ENCODE measurements at places on chromosomes 1 and 21.

DNA sequence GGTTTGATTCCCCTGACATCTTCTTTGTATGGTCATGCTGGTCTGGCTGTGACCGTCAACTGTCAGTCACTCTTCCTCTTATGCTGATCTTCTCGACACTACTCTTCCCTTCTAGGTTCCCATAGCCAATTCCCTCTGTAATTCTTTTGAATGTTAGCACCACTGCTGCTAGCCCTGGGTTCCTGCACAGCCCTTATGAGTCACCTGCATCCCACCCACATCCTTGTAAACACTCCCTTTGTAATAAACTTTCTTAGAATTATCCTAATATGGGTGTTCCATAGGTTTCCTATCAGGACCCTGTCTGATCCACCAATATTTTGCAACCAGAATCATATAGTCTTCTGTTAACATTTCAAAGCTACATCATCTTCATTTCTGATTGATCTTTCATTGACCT is 37.1 kb downstream of the JUN start:
- no peak for DNase-seq

DNA sequence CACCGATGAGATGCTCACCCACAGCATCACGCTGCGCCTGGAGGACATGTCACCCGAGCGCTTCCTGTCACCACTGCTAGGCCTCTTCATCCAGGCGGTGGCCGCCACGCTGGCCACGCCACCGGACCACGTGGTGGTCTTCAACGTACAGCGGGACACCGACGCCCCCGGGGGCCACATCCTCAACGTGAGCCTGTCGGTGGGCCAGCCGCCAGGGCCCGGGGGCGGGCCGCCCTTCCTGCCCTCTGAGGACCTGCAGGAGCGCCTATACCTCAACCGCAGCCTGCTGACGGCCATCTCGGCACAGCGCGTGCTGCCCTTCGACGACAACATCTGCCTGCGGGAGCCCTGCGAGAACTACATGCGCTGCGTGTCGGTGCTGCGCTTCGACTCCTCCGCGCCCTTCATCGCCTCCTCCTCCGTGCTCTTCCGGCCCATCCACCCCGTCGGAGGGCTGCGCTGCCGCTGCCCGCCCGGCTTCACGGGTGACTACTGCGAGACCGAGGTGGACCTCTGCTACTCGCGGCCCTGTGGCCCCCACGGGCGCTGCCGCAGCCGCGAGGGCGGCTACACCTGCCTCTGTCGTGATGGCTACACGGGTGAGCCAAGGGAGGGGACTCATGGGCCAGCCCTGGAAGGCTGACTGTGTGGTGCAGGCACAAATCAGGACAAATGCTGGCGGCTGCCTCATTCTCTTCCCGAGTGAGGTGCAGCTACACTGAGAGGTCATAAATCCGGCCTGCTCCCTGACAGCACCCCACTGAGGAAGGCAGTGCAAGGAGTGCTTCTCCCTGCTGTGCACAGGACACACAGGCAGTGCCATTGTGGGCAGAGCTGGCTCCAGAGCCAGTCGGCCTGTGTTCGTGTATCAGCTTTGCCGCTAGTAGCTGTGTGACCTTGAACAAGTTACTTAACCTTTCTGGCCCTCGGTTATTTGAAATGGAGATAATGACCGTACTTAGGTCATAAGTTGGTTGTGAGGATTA is 9.4 kb downstream of the CELSR2 start:
- no peak for DNase-seq

GRCh38 chr1:119617751-119618691 is 30.0 kb downstream of the ZNF697 start:
- peak; percentile 39 for DNase-seq

DNA sequence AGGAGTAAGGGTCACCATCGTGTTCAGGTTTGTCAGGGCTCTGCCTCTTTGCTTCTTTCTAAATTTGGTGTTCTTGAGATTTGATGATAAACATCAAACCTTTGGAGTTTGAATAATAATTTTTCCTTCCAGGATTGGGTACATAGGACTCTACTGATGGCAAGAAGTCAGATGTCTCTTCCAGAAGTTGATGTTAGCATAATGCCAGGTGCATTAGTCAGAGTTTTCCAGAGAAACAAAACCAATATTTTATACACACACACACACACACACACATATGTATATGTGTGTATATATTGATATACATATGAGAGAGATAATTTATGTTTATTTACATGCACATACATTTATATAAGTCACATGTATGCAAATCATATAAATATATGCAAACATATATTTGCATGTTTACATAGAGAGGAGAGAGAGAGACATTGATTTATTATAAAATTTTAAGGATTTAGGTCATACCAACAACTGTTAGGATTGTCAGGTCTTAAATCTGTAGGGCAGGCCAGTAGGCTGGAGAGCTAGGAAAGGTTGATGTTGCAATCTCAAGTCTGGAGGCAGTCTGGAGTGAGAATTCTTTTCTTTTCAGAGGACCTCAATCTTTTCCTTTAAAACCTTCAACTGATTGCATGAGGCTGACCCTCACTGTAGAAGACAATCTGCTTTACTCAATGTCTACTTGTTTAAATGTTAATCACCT is 199.2 kb downstream of the HLX start:
- peak; percentile 38 for DNase-seq

GRCh38 chr1:172376431-172376830 is 44.1 kb upstream of the C1orf105 start:
- no peak for DNase-seq

DNA sequence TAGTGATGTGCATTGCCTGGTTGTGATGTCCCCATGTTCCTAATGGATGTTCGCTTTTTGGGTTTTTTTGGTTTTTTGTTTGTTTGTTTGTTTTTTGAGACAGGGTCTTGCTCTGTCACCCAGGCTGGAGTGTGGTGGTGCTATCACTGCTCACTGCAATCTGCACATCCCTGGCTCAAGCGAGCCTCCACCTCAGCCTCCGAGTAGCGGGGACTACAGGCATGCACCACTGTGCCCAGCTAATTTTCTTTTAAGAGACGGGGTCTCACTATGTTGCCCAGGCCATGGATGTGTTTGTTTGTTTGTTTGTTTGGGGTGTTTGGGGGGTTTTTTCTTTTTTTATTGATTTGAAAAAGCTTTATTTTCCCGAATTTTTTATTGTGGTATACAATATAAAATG is 2.1 kb downstream of the COL6A2 start:
- no peak for DNase-seq

GRCh38 chr21:34946916-34947534 is 102.1 kb downstream of the RUNX1 start:
- DNase-seq: no peak

GRCh38 chr1:94532077-94532476 is 9.5 kb downstream of the F3 start:
- no peak for DNase-seq

DNA sequence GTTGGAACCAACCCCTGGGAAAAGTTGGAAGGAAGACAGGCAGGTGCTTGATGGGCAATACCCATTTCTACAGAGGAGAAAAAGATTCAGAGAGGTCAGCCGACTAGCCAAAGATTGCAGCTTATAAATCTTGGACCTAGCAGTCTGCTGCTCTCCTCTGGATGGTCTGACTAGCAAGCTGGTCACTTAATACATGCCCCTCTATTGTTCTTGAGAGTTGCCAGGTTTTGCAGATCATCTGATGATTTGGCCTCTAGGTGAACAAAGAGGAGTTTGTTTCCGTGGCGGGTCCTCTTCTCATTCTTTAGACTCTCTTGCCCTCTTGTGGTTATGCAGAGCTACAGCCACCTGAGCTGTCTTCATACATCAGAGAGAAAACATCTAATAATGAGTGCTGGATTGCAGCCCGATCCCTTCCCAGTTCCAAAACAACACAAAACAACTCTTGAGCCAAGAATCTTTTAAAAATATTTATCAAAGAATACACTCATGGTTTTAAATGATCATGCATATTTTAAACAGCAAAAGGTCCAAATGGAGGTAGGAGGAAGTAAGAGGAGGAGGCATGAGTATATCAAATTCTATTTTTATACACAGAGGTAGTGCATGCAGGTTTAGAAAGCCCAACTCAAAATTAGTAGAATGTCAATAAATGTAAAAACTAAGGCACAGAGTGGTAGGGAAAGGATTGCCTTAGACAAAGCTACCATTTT is 115.7 kb downstream of the SLC30A10 start:
- DNase-seq: peak; percentile 72

DNA sequence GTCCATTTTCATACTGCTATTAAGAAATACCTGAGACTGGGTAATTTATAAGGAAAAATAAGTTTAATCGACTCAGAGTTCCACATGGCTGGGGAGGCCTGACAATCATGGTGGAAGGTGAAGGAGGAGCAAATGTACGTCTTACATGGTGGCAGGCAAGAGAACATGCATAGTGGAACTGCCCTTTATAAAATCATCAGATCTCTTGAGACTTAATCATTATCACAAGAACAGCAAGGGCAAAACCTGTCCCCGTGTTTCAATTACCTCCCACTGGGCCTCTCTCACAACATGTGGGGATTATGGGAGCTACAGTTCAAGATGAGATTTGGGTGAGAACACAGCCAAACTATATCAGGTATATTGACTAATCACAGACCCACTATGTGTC is 370.2 kb upstream of the USP24 start:
- no peak for DNase-seq

DNA sequence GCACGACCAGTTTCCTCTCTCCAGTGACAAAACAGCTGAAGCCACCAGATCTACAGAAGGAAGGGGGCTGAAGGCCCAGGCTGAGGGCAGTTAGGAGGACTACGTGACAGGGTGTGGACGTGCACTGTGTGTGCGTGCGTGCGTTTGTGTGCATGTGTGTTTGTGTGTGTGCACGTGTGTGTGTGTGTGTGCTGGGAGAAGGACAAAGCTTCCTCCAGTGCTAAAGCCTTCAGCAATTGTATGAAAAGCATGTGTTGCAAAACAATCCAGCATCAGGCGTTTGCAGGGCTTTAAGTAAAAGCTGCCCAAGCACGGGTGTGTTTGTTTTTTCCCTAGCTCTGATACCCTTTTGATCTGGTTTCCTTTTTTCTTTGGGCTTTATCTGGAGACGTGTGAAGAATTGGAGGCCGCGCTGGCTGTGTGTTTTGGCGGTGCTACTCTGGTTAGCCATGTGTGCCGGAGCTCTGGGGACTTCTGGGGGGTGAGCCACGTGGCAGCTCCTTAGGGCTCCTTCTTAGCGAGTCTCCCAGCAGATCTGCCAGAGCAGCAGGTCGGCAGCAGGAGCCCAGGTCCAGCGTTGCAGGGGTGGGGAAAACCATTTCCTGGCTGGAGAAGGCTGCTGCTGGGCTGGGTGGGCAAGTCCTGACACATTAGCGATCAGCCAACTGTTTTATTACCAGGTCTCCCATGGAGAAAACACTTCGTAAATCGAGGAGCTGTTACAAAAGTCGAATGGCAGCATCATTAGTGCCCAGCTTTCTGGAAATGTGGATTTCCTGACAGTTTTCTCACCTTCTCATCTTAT is 73.4 kb downstream of the UCK2 start:
- DNase-seq: peak; percentile 20

DNA sequence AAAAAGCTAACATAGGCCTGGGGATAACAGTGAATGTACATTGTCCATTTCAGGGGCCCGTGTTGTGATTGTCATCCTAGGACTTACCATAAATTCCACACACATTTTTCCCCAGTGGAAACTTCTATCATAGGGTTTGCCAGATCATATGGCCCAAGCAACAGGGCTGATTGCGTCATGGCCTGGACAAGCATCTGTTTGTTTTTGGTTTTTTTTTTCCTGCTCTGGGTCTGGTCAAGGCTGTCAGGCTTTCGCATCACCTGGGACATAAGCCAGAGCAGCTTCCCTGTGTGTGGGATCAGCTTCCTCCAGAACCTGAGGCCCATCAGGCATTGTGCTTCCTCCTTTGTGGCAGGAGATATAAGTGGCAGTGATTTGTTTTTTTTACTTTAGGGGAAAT is 598.5 kb upstream of the USP24 start:
- DNase-seq: peak; percentile 84

DNA sequence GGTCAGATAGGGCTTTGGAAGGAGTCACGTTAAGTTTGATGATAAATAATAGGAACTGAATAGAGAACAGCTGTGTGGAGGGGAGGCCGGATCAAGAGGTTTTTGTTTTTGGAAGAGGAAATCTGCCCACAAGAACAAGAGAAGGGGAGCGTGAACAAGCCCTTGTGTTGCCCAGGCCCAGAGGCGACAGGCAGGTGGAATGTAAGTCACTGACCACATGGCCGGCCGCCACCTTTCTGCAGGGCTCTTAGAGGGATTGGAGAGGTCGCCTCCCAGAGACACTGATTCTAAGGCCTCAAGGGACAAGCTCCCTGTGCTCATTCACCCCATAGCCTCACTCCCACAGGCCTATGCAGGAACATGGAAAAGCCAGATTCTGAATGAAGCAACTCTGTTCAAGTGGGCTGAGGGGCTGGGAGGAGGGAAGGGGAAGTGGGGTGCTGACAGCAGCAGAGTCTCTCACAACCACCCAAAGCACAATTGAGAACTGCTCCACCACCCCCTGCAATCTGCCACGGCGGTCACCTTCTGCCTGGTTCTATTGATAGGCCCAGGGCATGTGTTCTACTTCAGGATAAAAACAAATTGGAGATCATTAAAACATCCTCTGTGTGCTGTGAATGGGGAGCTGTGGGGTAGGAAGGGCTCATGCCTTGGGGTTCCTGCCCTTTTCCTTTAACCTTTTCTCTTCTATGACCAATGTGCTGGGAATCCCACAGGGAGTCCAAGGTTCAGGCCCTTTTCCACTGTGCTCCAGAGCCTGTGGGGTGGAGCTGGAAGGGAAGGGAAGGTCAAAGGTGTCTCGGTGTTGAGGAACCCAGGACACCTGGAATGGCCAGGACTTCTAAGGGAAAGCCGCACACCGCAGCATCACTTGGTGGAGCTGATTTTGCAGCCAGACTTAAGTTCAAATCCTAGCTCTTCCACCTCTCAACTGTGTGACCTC is 63.3 kb upstream of the PARP1 start:
- DNase-seq: no peak

GRCh38 chr1:89548122-89548857 is 23.7 kb downstream of the LRRC8B start:
- no peak for DNase-seq

DNA sequence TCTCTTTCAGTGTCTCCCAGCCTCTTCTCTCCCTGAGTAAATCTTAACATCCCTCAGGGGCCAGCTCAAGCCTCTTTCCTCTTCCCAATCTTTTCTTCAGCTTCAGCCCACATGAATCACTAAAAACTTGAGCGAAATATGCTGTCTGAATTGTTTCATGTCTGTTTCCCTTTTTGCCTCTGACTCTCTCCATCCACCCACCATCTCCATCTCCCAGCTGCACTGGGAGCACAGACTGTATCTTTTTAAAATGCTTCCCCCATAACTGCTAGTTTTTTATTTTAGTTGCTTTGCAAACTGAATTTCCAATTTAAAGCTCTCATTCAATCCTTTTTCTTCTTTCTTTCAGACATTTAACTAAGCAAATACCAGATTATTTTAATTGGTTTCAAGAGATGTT is 3.0 kb upstream of the AHCTF1 start:
- DNase-seq: no peak

- peak; percentile 4 for DNase-seq
Measured at GRCh38 chr1:212858461-212859265, 588 bp downstream of the FLVCR1 start.
